SIG-M5 (cell line): ENCODE measurements at places on chromosomes 6 and 20.

GRCh38 chr6:140601021-140601808, 1226.8 kb upstream of the CITED2 start:
- no peak for DNase-seq

GRCh38 chr6:83430611-83431544, at the start of gene ME1:
Gene ME1 (minus strand): TSS chr6:83431051. CDS start chr6:83430954, 97 bp downstream.
- DNase-seq = no peak

- DNase-seq = no peak
Observed at GRCh38 chr6:43509142-43509983, 783 bp downstream of the LRRC73 start.

DNA sequence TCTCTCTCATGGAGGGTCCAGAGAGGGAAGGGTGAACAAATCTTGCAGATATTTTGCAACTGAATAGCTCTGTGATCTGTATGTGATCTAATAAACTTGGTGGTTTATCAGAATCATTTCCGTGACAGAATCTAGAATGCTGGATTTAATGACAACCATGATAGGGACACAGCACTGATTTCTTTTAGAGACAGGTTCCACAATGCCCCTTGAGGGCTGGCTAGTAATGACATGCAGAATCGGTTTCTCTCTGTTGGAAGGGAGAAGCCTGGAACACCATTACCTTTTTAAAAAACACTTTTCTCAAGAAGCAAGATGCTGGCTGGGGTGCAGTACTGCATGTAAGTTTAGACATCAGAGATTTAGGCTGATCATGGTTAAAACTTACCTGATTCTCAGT, 313.4 kb downstream of the CDH26 start:
- no peak for DNase-seq

- DNase-seq = no peak
Observed at GRCh38 chr20:53021934-53022333, 49.8 kb downstream of the TSHZ2 start.

- no peak for DNase-seq
Observed at GRCh38 chr20:57465943-57466342, 59.0 kb downstream of the CTCFL start.

- DNase-seq = no peak
Observed at GRCh38 chr6:47094241-47094925, 52.3 kb upstream of the ADGRF1 start.
